Activated CD8-positive, alpha-beta memory T cell treated with anti-CD3 and anti-CD28 coated beads, Interleukin-2, amount 10 ng/mL, durations not matched to agents 7 days and 5 days (primary cell): ENCODE measurements at places on chromosomes 16 and 17.

DNA sequence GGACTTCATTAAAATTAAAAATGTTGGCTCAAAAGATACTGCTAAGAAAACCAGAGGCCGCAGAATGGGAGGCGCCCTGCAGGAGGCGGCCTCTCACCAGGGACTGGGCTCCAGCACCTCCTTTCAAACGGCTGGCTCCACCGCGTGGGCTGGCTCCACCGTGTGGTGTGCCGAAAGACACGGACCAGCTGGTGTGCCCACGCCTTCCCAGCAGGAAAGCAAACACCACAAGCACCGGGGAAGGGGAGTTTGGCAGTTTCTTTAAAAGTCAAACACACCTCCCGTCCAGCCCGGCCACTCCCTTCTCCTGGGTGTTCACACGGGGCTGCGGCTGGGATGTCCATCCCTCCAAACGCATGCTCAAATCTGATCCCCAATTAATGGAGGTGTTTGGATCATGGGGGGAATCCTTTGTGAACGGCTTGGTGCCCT lies 13.9 kb downstream of the HAGH start:
- H3K4me1 ChIP-seq: no peaks in the 10 kb centered on the region
- no peak overlapping the region for H3K4me3 ChIP-seq
- H3K27me3 ChIP-seq: no peaks in the 10 kb centered on the region
- DNase-seq: peak; percentile 52
- H3K27ac ChIP-seq: no peak overlapping the region
- peaks cover 8% of the 10 kb centered on the region for H3K36me3 ChIP-seq

DNA sequence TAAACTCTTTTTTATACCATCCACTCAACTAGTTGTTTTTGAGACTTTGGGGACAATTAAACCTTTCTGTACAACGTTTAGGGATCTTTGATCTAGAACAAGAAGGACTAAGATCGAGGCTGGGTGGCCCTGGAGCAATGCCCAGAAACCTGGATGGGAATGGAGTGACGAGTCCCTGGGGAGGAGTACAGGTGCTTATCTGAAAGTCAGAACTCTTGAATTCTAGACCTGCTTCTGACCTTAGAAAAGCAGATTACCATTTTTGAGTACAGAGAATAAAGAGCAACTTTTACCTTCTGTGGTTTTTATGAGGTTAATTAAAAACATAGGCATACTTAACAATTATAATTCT lies 17.8 kb downstream of the UBE2Z start:
- no peak overlapping the region for H3K4me3 ChIP-seq
- H3K36me3 ChIP-seq: peaks cover 58% of the 10 kb centered on the region
- no peak overlapping the region for H3K27ac ChIP-seq

DNA sequence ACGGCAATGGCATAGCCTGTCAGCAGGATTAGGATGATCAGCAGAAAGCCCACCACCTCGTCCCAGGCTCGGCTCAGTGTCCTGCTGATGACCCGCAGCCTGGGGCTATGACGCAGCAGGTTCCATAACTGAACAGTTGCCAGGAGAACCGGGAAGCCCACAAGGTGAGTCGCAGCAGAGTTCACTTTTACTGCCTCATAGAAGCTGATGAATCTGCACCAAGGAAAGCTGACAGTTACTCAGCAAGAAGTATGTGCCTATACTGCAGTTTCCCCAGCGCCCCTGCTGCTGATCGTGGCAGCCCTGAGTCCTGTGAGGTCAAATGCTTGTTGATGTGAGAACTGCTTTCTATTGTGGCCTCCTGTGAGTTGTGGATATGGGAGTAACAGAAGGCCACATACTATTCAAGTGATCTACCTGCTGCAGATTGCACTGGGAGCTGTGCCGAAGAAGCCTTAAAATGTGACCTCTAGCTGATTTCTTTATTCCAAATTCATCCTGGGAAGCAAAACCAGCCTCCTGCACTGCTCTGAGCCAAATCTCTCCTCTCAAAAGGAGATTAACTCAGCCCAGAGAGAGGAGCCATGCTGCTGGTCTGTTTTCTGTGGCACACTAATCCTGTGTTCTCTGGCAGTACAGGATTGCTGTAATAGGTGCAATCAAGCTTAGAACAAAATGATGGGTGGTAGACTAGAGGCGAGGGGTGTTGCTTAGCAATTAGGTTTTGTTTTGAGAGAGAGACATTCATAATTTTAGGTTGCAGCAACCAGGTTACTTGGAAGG lies 38.8 kb downstream of the IST1 start:
- H3K27me3 ChIP-seq: no peaks in the 10 kb centered on the region
- no peaks in the 10 kb centered on the region for H3K4me1 ChIP-seq
- H3K4me3 ChIP-seq: no peak overlapping the region
- no peak overlapping the region for H3K27ac ChIP-seq
- H3K36me3 ChIP-seq: peaks cover 23% of the 10 kb centered on the region

GRCh38 chr16:30418350-30419181 lies 11.2 kb downstream of the ZNF771 start:
- peak overlapping the region; percentile 52 for H3K4me3 ChIP-seq
- peaks cover 30% of the 10 kb centered on the region for H3K4me1 ChIP-seq
- peak overlapping the region; percentile 73 for H3K27ac ChIP-seq

DNA sequence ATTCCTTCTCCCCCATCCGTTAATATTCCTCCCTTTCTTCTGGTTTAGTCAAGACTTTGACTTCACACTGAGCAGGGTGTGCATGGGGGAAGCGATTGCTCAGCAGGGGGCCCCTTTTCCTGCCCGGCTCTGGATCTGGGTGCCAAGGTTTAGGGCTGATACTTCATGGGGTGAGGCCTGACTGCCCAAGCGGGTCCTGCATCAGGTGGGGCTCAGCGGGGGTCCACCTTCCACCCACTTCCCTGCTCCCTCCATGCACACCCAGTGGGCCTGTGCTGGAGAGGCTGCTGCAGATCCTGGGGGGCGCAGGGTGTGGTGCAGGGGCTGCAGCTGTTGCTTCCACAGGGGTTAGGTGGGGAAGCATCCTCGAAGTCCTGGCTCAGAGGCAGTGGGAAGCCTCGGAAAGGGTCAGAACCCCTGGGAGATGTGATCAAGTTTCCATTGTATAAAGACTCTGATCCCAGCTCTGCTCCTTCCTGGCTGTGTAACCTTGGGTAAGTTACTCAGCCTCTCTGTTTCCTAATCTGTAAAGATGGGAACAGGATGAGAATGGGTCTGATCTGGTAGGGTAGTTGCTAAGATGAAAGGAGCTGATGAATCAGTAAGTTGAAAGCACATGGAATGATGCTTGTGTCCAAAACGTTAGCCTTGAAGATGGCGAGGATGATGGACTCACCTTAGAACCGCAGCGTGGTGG lies 53.3 kb downstream of the MGAT5B start:
- H3K4me3 ChIP-seq: no peak overlapping the region
- H3K27me3 ChIP-seq: peaks cover 9% of the 10 kb centered on the region
- no peak for DNase-seq
- no peak overlapping the region for H3K27ac ChIP-seq

GRCh38 chr16:65624666-65625065 lies 502.8 kb upstream of the CDH11 start:
- H3K4me1 ChIP-seq: no peaks in the 10 kb centered on the region
- H3K27ac ChIP-seq: no peak overlapping the region
- no peaks in the 10 kb centered on the region for H3K36me3 ChIP-seq
- no peaks in the 10 kb centered on the region for H3K27me3 ChIP-seq
- DNase-seq: no peak
- H3K4me3 ChIP-seq: no peak overlapping the region

GRCh38 chr17:4150096-4150495 lies 7.1 kb downstream of the CYB5D2 start:
- no peak overlapping the region for H3K27ac ChIP-seq
- H3K27me3 ChIP-seq: no peaks in the 10 kb centered on the region
- no peaks in the 10 kb centered on the region for H3K36me3 ChIP-seq
- DNase-seq: no peak

DNA sequence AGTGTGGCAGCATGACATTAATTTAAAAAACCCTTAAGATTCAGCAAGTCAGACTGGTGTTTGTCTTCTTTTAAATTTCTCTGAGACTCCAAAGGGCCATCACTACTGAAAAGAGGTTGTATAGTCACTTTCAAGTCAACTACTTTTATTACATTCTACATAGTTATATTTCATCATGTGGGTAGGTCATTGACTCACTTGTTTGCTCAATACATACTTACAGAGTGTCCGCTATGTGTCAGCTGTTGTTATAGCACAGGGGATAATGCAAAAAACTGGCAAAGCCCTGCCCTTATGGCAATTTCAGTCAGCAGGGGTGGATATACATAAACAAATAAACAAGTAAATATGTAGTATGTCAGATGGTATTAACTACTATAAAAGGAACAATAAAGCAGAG lies 2.5 kb upstream of the MYH4 start:
- no peak overlapping the region for H3K27ac ChIP-seq
- no peak for DNase-seq
- no peak overlapping the region for H3K4me3 ChIP-seq
- H3K36me3 ChIP-seq: no peaks in the 10 kb centered on the region

DNA sequence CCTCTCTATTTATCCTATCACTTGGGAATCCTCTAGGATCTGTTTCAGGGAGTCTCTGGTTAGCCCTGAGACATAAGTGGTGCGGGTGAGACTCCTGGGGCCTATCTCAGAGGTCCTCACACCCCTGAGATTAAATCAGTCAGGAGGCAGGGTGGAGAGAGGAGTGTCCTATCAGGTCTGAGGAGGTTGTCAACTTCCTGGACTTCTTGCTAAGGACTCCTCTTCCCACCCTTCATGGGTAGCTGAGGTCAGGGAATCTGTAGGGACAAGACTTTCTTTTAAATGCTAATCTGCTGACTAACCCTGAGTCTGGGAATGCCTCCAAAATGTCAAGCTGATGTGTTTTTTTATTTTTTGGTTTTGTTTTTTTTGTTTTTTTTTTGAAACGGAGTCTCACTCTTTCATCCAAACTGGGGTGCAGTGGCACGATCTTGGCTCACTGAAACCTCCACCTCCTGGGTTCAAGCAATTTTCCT lies 6.6 kb upstream of the ARMC5 start:
- no peak overlapping the region for H3K4me3 ChIP-seq
- peaks cover 42% of the 10 kb centered on the region for H3K4me1 ChIP-seq
- no peak overlapping the region for H3K27ac ChIP-seq
- no peak for DNase-seq

- H3K27me3 ChIP-seq: peaks cover 8% of the 10 kb centered on the region
- no peak for DNase-seq
- peaks cover 32% of the 10 kb centered on the region for H3K36me3 ChIP-seq
- H3K4me1 ChIP-seq: peaks cover 15% of the 10 kb centered on the region
Observed at GRCh38 chr17:78990349-78991016, 10.8 kb upstream of the LGALS3BP start.
